Type B pancreatic cell (in vitro differentiated cells): ENCODE measurements at places on chromosomes 11 and 22. TPM values are rescaled to one million over a fixed set of nuclear protein-coding genes. Genes with fewer than 3 reads are reported as not detected.

- H3K27ac ChIP-seq = peak overlapping the region; percentile 88
- peaks cover 43% of the 10 kb centered on the region for H3K4me1 ChIP-seq
- H3K36me3 ChIP-seq = peaks cover 12% of the 10 kb centered on the region
- no peak for DNase-seq
- H3K27me3 ChIP-seq = no peaks in the 10 kb centered on the region
- H3K4me3 ChIP-seq = peak overlapping the region; percentile 76
Measured at GRCh38 chr11:94775567-94776327, 7.6 kb downstream of the AMOTL1 start.

- H3K27me3 ChIP-seq = no peaks in the 10 kb centered on the region
- H3K36me3 ChIP-seq = no peaks in the 10 kb centered on the region
- H3K4me1 ChIP-seq = peaks cover 8% of the 10 kb centered on the region
- H3K4me3 ChIP-seq = no peak overlapping the region
- H3K27ac ChIP-seq = no peak overlapping the region
- no peak for DNase-seq
Measured at GRCh38 chr11:23143022-23143421, 282.7 kb upstream of the CCDC179 start.

Gene KIAA1671
- total RNA-seq = 22.9 and 28.5 TPM in 2 replicates

Gene SLC22A6
- total RNA-seq = 1.5 TPM in 1 of 2 replicates, not detected in the other
